ENCODE measurements at places on chromosomes 13 and 19. TPM values are rescaled to one million over a fixed set of nuclear protein-coding genes. Genes with fewer than 3 reads are reported as not detected.

Gene MYPOP
- 2.4 TPM for total RNA-seq

Gene HCN2
- 0.08 TPM for total RNA-seq

Gene IZUMO4
- 1.4 TPM for total RNA-seq

Gene KLK3
- not detected for total RNA-seq

Gene ZBTB32
- total RNA-seq, result not detected

Gene NLRP8
- total RNA-seq, result not detected

Gene MKNK2
- 75.8 TPM for total RNA-seq

Gene DCT
- under 0.01 TPM for total RNA-seq

Gene CRB3
- not detected for total RNA-seq

Gene FCAR
- not detected for total RNA-seq

Gene MFSD12
- 52.6 TPM for total RNA-seq

Gene SHC2
- 3.3 TPM for total RNA-seq

Gene COL5A3
- total RNA-seq, result 4.1 TPM

Gene PSG6
- total RNA-seq, result not detected

Gene ZNF793
- 0.27 TPM for total RNA-seq

Gene KLK10
- total RNA-seq, result not detected

Gene MBD3L5
- total RNA-seq, result not detected

Gene MIA
- not detected for total RNA-seq

Gene LGALS4
- total RNA-seq, result not detected

Gene PSPN
- total RNA-seq, result 0.41 TPM

Gene PLIN4
- total RNA-seq, result 0.90 TPM

Gene RFPL4A
- not detected for total RNA-seq

Gene LRG1
- total RNA-seq, result not detected

Gene RNF17
- total RNA-seq, result not detected

Gene PNMA8C
- not detected for total RNA-seq

Gene CBY2
- total RNA-seq, result not detected

Gene FSD1
- total RNA-seq, result 7.5 TPM

Gene GJB6
- not detected for total RNA-seq

Gene MEGF8
- total RNA-seq, result 20.0 TPM

Gene NDUFA11
- 172 TPM for total RNA-seq

Gene CCL25
- not detected for total RNA-seq

Gene LYPD5
- total RNA-seq, result 1.1 TPM

Gene MEF2B
- total RNA-seq, result 0.27 TPM

Gene MRPL54
- 60.5 TPM for total RNA-seq

Gene DAND5
- total RNA-seq, result not detected

Gene ZNF726
- total RNA-seq, result 0.33 TPM

Gene DENND1C
- total RNA-seq, result not detected

Gene FCER2
- total RNA-seq, result not detected

Gene TMIGD2
- not detected for total RNA-seq
